EL (cell line): ENCODE measurements at places on chromosomes 13 and 19.

DNA sequence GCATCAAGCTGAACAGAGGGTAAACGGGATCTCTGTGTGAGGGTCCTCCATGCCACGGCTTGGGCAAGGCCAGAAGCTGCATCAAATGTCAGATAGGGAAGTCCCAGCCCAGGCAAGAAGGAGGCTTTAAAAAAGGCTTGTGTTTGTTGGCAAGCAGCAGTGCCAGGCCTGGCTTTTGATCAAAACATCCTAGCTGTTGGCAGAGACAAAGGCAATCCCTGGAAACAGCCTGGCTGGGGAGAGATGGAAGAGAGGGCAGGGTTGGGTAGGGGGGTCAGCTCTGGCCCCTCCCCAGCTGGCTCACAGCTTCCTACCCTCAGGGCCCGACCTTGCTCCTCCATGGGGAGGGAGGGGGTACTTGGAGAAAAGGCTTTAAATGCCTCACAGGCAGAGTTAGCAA lies 61.8 kb upstream of the KCTD15 start:
- DNase-seq: no peak

GRCh38 chr13:36907266-36907665 lies 12.8 kb downstream of the SMAD9 start:
- no peak for DNase-seq

- no peak for DNase-seq
Observed at GRCh38 chr19:45350477-45351058, 10.0 kb downstream of the KLC3 start.

DNA sequence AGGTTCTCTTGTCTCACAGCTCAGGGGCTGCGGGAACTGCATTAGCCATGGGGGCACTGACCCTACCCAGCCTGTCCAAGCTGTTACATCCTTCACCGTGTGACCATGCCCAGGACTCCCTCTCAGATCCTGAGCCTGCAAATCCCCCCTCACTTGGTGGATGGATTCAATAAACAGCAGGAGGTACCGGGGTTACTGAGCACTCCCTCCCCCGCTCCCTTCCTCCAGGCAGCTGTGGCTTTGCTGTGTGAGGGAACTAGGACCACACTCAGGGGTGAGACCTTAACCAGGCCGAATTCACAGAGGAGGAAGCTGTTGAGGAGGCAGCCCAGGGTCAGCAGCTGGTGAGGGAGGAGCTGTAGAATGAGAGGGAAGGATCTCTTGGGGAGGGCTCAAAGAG lies 27.0 kb upstream of the CEACAM1 start:
- DNase-seq: no peak

GRCh38 chr19:41166944-41167804 lies 25.8 kb upstream of the CYP2S1 start:
- no peak for DNase-seq

DNA sequence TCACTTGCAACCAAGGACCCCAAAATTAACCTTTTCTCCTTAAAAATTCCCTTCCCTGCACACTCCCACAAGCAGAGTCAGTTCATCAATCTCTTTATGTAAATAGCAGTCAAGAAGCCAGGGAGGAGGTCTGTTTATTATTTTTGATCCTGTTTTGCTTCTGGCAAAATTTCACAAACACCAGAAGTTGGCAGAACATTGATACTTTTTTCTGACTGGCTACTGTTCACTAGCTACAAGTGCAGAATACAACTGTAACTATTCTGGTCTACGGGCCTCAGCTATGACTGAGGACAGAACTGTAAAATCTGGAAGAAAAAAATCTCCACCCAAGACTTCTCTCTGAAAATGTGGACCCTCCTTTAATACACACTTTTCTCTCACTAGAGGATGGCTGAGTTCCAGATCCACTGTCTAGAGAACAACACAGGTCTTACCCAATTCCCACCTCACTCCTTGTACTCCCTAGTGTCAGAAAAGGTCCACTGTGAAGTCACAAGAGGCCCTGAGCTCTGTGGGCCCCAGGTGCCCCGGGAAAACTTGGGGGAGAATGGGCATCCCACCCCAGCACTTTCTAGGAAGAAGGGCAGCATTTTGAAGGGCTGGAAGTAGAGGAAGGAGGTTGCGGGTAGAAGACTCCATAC lies 14.5 kb downstream of the STARD13 start:
- DNase-seq: no peak

GRCh38 chr13:46822551-46822950 lies 25.6 kb upstream of the ESD start:
- DNase-seq: no peak

- DNase-seq: no peak
Observed at GRCh38 chr13:25899952-25900351, 151.9 kb downstream of the SHISA2 start.

GRCh38 chr19:38425810-38426466 lies at the start of gene RASGRP4:
RASGRP4 (minus strand) TSS chr19:38426219; CDS start chr19:38426091, 128 bp downstream.
- DNase-seq: no peak

GRCh38 chr13:60170414-60170813 lies 6.7 kb upstream of the DIAPH3 start:
- no peak for DNase-seq

GRCh38 chr13:112184261-112184660 lies 117.3 kb downstream of the SOX1 start:
- no peak for DNase-seq

GRCh38 chr13:114064450-114065140 lies 67.8 kb downstream of the RASA3 start:
- no peak for DNase-seq

- DNase-seq: peak; percentile 78
Observed at GRCh38 chr13:109348519-109349258, 437.7 kb downstream of the IRS2 start.

DNA sequence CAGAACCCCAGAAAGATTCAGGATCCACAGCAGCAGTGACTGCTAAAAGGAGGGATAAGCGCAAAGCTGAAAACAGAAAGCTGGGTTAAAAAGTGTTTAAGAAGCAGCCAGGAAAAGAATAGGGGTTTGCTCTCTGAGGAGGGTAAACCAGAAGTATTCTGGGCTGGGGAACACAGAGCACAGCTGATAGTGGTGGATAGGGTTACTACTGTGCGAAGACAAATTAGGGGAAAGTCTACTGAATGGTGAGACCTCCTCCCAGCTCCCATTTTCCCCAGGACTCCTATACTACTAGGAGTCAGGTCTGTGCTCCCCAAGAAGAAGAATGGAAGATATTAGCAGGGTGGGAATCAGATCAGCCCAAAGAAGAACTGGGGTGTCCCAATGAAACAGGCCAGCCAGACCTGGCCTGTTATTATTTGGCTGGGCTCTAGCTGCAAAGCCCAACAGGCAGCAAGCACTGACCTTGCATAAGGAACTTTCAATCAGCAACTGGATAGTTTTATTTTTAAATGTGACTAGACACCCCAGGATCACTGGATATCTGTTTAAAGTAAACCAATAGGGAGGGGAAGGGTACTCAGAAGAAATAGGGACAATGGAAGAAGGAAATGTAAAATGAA lies 43.5 kb upstream of the SERTM1 start:
- DNase-seq: no peak

DNA sequence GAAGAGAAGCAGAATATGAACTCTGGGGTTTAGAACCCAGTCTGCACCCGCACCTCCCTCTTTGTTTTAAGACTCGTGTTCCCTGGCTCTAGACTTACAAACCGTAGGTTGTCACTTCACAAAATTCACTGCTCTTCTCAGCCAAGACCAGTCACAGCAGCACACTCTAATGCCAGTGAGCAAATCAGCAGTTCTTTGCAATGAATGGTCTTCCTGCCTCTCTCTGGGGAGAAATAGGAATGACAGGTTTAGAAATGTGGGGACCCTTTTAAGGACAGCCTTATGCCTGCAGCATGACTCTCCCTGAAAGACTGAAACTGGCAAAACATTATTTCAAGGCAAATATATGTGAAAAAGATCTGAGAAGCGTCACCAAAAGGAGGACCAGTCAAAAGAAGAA lies 156.9 kb downstream of the KCTD15 start:
- no peak for DNase-seq

DNA sequence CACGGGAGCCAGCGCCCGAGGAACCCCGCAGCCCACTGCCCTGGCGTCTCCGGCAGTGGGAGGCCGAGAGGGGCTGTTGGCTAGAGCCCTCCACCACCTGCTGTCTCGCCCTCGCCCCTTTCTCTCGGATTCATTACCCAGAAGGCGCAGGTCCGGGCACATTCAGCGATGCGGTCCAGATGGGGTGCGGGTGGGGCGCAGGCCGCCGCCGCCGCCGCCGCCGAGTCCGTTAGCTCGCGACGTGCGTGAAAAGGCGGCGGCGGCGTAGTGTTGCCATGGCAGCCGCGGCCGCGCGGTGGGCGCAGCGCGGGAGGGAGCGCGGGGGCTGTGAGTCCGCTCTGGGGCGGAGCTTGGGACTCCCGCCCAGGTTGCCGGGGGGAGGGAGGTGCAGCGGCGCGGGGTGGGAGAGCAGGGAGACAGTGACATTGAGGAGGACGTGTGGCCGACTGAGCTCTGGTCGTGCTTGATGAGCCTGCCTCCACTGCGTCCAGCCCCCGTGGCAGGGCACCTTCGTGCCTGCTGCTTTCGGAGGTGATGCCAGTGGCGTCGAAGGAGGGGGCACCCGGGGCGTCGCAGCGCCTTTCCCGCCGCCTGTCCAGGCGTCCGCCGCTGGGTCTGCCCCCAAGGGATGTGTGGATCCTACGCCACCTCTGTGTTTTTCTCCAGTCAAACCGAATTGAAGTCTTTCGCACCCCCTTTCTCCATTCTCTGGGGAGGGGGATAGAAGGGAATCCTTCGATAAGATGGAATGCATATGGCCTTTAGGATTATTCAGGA lies at the start of gene KATNAL1:
Gene KATNAL1, minus strand, starts transcription at position 358 of the 777 bp plus-strand sequence. CDS start 23,774 bp downstream, outside the sequence.
- peak; percentile 79 for DNase-seq

DNA sequence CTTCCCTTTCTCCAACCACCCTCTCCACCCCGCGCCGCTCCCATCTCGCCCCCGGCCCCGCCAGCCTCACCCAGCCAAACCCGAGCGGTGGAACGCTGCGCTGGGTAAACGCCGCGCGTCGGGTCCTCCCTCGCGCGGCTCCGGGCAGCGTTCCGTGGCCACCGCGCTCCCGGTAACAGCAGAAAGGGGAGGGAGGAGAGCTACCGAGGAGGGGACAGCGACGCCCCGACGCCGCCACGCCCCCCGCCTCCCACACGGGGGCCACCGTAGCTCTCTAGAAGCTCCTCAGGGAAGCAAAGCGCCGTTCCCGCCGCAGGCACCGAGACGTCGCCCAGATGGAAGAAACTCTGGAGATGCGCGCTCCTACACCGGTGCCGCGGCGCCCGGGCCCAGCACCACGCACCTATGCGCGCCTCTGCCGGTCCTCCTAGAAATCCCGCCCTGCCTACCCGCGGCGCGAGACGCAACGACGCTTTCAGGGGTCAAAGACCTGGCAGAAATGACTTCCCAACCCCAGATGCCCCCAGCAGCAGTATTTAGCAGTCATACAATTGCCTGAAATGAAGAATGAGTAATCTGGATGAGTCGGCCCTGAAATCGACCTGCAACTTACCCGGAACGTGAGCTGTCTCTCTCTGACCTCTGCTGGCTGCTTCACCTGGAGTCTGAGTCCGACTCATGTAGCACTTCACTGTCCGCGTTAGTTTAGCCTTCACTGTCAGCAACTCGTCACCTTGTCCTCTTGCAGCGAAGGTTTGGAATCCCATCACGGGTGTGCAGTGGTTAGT lies at the start of gene RUBCNL:
Gene RUBCNL, minus strand, starts transcription at position 189 of the 788 bp plus-strand sequence. CDS start 14,777 bp downstream, outside the sequence.
- DNase-seq: peak; percentile 22

DNA sequence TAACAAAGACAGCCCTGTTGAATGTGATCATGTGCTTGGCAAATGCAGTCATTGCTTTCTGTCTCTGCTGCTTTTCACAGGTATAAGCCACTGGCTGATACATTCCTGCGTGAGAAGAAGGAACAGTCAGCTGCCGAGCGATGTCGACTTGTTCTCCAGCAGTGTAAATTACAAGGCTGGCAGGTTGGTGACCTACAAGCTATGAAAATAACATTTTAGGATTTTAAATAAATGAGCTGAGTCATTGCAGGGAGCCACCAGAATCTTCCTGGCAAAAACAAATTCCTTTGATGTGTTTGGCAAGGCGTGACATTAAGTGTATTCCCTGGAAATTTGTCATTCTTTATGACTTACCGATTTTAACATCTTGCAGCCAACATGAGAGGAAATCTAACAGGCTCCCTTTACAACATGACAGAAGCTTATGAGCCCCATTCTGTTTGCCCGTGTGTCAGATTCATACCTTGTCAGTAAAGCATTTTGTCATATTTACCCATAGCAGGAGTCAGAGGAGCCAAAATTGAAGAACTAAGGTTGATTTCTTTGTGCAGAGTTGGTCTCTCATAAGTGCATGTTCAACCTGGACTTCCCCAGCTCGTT lies 471.4 kb downstream of the MYO16 start:
- no peak for DNase-seq

DNA sequence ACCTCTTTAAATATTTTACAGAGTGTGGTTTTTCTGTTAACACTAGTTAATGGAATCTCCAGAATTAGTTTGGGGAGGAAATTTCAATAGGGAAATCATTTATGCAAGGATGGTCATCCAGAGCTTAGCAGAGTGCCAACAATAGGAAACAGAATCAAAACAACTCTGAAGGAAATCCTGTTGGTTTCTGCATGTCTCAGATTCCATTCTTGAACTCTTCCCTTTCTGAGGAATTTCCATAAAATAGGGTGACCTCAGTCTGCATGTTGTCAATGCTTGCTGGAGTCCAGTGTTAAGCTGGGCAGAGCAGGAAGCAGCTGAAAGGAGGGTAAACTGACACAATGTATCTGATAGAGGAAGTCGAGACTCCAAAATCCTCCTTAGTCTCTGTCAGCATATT lies 16.9 kb downstream of the CBY2 start:
- DNase-seq: peak; percentile 70

DNA sequence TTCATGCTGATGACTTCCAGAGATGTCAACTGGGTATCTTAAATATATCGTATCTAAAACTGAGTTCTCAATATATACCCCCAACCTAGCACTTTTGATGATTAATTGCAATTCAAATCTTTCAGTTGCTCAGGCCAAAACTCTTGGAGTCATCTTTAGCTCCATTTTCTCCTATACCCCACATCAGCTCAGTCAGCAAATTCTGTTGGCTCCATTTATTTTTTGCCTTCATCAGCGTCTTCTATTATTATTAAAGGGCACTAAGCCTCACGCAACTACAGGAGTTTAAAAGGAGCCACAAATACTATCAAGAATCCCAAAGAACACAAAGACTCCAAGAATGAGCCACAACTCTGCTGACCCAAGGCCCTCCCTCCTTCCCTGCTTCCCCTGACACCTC lies 134.9 kb downstream of the KCTD12 start:
- DNase-seq: no peak

DNA sequence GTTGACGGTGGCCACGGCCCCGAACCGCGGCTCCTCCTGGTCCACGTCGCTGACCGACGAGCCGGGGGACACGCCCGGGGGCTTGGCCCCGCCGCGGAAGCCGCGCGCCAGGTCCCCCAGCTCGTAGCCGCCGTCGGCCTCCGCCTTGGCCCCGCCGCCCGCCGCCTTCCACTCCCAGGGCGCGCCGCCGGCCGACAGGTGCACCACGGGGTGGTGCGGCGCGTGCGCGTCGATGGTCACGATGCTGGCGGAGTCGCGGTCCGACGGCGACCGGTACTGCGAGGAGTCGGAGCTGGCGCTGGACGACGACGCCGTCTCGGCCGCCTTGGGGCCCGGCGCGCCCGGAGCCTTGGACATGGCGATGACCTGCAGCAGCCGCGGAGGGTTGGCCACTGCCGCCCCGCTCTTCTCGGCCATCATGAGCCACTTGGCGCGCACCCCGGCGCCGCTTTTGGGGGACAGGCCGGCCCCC lies 9.0 kb downstream of the PLPPR3 start:
- DNase-seq: no peak

- no peak for DNase-seq
Observed at GRCh38 chr19:39053276-39054090, 21.1 kb upstream of the FBXO27 start.

GRCh38 chr13:95457294-95457693 lies 95.2 kb upstream of the CLDN10 start:
- no peak for DNase-seq

- DNase-seq: peak; percentile 3
Observed at GRCh38 chr19:19866611-19867248, 1.0 kb downstream of the ZNF253 start.

- DNase-seq: no peak
Observed at GRCh38 chr13:110816500-110816899, 98.4 kb downstream of the ANKRD10 start.
